ENCODE measurements at places on chromosomes 12 and 14.

DNA sequence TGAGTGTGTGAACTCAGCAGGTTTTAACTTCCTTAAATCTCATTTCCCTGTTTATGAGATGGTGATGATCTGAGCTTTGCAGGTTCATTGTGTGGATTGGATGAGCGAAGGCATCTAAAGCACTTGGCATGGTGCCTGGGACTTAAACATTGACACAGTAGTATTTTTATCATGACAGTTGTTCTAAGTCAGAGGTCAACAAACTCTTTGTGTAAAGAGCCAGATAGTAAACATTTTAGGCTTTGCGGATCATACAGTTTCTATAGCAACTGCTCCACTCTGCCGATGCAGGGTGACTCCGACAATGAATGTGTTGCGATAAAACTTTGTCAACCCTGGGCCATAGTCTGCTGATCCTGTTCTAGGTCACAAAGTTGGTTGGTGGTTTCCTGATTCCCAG, 25.2 kb downstream of the SLC24A4 start:
- no peak for DNase-seq

DNA sequence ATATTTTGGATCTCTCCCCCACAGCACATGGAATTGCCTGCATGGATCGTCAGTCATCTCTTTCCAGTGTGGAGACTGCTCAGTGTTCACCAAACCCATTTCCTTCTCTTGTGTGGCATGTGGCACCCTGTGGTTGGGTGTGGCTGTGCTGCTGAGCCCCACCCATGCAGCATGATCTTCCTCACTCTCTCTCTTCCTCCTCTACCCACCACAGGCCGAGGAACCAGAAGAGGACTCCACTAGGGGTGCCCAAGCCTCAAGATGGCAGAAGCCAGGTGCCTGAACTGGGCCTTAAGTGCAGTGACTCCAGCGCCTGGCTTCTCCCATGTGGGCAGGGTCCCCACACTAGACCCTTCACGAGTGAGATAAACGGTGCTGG, 66.8 kb upstream of the GPR68 start:
- DNase-seq: no peak

GRCh38 chr12:115873451-115874082, 403.9 kb downstream of the MED13L start:
- DNase-seq: no peak

GRCh38 chr12:33596061-33596460, 156.4 kb upstream of the SYT10 start:
- no peak for DNase-seq

DNA sequence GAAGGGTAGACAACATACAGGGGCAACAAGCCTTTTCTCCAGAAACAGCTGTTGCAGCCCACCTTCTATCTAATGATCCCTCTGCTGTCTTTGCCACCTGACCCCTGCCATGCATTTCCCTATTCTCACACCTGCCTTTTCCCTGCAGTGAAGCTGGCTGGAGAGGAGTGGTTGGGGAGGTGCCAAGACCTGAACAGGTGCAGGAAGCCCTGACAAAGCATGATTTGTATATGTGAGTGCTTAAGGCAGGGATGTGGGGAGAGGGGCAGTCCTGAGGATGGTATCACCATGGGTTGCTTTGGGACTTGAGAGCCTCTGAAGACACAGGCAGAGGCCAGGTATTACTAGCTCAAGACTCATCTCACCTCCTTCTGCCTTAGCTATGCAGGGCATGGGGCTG, 2.9 kb upstream of the PFDN5 start:
- DNase-seq: no peak

DNA sequence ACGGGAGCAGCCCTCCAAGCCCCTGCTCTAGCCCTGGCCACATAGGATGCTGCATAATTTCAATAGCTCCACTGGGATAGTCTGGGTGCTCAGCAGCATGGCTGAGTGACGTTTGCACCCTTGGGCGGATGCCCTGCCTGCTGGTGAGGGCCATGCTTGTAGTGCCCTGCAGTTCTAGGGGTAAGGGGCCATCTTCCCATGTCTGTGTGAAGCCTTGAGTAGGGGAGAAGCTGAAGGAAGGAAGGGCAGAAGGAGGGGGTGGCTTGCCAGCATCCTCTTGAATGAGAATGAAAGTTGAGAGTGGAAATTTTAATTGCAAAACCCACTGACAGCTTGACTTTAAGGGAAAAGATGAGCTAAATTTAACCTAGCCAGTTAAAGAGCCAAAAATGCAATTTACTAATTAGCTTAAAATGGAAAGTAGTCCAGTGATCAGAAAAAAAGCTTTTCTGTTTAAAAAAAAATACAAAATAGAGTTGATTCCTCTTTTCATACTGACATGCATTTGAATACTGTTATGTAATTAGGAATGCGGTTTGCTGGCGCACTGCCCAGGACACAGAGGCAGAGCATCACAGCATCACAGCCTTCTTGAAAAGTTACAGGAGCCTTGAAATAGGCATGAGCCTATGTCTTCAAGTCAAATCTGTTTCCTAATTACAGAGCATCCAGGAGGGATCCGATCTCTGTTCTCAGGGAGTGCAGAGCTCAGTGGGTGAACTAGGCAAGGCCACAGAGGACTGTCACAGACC, 18.5 kb upstream of the EML1 start:
- no peak for DNase-seq

- DNase-seq: no peak
These were observed 78.6 kb downstream of the IFNG-AS1 start for GRCh38 chr12:68067762-68068376.

DNA sequence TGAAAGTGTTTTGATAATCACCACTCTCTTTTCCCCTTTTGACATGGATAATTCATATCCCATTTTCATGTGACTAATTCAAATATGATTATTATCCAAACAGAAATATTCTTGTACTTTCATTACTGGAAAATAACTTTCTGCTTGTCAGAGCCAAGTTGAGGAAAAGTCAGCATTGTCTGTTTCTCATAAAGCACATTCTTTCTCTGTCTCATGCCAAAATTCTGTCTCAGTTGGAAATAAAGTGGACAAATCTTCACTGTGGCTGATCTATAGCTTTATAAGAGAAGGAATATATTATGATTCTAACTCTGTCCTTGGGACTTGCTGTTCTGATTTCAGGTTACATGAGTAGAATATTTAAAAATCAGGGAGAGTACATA, 22.7 kb upstream of the PRICKLE1 start:
- DNase-seq: no peak

GRCh38 chr12:113005762-113006161, 27.4 kb downstream of the OAS2 start:
- DNase-seq: no peak

DNA sequence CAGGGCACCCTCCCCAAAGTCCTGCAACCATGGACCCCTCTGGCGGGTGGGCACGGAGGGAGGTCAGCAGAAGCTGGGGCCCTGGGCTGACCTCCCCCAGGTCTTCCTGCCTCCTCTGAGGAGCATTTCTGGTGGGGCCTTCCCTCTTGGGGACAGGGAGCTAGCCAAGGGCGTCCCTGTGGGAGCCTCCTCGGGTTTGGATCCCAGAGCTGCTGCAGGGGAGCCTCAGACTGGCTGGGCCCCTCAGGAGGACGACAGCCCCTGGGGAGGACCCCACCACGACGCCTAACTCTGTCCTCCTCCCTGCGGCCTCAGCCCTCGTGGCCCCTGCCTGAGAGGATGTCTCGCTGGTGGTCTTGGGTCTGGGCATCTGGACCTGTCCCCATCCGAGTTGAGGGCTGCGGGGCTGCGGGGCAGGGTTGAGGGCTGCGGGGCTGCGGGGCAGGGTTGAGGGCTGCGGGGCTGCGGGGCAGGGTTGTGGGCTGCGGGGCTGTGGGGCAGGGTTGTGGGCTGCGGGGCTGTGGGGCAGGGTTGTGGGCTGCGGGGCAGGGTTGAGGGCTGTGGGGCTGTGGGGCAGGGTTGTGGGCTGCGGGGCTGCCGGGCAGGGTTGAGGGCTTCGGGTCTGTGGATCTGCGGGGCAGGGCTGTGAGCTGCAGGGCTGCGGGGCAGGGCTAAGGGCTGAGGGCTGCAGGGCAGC, 37.4 kb downstream of the FBRSL1 start:
- no peak for DNase-seq

DNA sequence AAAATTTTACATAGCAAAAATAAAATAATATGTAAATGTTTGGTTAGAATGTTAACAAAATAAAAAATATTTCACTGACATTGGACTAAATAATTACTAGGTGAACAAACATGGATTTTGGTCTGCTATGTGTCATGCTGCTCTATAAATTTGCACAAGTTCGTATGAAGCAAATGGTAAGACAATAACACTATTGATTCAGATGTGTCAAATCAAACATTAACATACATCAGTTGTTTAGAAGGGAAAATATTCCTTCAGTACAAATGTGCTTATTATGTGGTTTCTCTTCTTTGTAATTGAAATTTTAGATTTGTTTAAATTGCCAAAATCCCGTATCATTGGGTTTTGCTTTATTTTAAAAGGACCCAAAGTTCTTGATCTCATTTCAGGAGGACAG, 46.9 kb downstream of the PAWR start:
- DNase-seq: no peak

GRCh38 chr12:47576289-47576945, 129.4 kb downstream of the RPAP3 start:
- DNase-seq: no peak

GRCh38 chr12:119447618-119448017, 113.1 kb downstream of the CCDC60 start:
- no peak for DNase-seq

DNA sequence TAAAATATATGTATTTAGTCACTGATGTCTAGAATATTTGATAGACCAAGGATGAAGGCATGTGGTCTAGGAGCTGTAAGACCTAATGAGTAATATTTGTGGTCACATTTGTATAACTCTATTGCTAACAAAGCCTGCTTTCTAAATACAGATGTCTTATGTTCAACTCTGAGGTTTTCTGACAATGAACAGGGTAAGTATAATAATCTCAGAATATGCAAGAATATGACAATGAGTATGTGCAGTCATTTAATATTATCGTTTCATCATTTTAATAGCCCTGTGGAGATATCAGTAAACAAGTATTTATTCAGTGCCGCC, 389.6 kb downstream of the LRIG3 start:
- no peak for DNase-seq

GRCh38 chr12:42923156-42923555, 333.6 kb upstream of the PRICKLE1 start:
- DNase-seq: no peak

Data from osteocyte (in vitro differentiated cells).